ENCODE measurements at places on chromosomes 4 and X.

DNA sequence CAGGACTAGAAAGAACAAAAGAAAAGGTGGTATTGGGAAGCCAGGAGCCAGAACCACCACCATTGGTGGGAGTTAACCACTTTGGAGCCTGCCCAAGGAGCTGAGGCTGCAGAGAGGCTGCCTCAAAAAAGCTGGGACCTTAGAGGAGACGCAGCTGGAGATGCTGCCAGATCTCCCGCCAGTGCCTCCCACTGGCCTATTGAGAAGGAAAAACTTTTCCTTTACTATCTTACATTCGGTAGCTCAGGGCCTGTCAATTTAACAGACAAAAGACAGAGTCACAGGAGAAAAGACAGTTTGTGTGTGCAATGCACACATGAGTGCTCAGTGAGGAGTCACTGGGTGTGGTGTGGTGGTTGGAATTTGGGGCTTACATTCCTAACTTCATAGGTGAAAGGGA is 52.4 kb upstream of the HPSE start:
- DNase-seq, result no peak

DNA sequence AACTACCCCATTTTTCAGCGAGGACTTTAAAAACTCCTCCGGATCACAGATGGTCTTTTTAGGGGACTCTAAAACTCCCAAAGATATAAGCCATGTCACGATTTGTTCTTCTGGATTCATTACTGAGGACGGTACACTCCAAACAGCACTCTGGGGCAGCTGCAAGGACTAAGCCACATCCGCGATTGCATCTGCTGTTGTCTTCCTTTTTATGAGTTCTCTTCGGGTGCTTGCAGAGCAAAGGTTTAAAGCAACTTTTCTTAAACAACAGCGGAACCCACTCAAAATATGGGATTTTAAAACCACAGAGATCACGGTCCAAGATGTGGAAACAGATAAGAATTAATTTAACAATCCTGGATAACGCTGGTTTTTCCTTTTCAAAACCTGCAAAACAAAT is at the start of gene ARHGEF6:
ARHGEF6 (minus strand) TSS at position 170 of the 400 bp plus-strand sequence; CDS start at position 120, 50 bp downstream.
- no peak for DNase-seq

GRCh38 chrX:132017431-132018185 is 5.5 kb upstream of the STK26 start:
- DNase-seq, result no peak

DNA sequence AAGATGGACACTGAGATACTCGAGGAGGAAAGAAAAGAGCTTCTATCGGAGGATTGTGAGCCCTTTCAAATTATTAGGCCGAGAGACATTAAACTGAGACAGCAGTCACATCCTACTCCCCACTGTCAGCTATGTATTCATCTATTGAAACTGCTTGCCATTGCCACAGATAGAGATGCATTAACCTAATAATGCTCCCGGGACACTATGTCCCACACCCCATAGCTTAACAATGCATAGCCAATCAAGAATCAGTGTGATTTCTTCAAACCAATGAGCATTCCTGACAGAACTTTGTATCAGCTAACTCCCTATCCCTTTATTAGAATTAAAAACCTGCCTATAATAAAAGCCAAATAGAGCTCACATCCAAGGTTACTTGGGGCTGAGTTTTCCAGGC is 118.1 kb upstream of the NEIL3 start:
- no peak for DNase-seq

- DNase-seq, result no peak
These were observed 31.0 kb upstream of the ARAF start for GRCh38 chrX:47530049-47530448.

- no peak for DNase-seq
These were observed 23.0 kb downstream of the HTRA3 start for GRCh38 chr4:8292478-8293107.

DNA sequence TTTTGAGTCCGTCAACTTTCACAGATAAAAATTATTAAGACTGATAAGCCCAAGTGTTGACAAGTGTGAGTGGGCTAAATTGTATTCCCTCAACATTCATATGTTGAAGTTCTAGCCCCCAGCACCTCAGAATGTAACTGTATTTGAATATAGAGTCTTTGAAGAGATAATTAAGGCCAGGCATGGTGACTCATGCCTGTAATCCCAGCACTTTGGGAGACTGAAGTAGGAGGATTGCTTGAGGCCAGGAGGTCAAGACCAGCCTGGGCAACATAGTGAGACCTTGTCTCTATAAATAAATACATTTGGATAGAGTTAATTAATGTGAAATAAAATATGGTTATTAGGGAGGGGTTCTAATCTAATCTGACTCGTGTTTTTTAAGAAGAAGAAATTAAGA is 29.7 kb upstream of the SLC25A4 start:
- no peak for DNase-seq

DNA sequence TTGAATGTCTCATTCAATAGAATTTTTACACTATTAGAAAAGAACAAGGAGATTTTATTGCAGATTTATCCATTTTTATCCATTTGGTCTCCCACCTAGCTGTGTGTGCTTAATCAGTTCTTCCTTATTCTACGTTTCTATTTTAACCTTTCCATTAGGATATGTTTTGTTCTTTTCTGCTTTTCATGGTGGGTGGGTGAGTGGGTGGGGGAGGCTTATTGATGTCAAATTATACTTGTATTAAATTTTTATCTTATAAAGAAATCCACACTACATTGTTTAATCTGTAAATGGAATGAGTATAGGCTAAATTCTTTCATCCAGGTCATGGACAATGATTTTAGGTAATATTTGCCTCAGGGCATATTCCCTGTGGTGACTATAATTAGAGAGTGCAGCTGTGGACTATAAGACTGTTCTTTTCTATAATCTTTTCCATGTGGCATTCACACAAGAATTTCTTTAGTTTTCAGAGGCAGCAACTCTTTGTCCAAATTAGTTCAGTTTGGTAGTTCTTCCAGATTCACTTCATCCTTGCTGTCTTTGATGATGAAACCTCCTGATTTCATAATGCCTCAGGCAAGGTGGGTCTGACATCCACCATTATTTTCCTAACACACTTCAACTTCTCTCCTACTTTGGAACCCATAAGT is 2451.8 kb downstream of the PCDH7 start:
- no peak for DNase-seq

DNA sequence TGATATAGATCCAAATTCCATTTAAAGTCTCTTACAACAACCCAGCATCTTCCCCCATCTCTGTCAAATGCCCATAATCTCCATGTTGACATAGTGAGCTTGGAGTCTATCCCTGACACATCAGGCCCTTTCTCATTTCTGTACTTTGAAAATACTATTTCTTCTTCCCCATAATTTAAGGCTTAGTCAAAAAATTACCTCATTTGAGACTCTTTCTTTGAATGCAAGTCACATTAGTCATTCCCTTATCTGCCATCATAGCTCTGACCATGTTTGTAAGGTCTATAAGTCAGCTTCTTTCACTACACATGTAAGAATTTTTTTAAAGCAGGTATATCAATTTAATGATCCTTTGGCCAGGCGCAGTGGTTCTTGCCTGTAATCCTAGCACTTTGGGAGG is 99.9 kb downstream of the DDX60 start:
- peak; percentile 95 for DNase-seq

DNA sequence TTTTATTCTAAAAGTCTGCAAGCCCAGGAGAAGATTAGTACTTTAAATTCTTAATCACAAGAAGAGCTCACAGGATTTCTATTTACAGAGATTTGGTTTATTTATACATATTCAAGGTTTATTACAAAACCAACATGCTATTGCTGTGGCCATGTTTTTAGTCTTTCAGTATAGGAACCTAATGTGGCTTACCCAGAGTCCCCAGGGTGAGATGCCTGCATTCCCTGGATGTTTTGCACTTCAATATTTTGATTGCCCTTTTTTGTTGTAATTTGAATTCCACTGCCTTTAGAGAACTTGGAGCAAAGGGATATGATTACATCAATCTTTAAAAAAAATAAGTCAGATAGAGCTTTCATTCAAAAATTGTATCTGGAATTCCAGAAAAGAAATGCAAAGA is 146.0 kb upstream of the FRMPD4 start:
- DNase-seq, result no peak

GRCh38 chrX:53435997-53436396 is 1.8 kb upstream of the HSD17B10 start:
- DNase-seq, result peak; percentile 47

GRCh38 chr4:77493120-77493752 is 112.4 kb upstream of the CXCL13 start:
- no peak for DNase-seq

DNA sequence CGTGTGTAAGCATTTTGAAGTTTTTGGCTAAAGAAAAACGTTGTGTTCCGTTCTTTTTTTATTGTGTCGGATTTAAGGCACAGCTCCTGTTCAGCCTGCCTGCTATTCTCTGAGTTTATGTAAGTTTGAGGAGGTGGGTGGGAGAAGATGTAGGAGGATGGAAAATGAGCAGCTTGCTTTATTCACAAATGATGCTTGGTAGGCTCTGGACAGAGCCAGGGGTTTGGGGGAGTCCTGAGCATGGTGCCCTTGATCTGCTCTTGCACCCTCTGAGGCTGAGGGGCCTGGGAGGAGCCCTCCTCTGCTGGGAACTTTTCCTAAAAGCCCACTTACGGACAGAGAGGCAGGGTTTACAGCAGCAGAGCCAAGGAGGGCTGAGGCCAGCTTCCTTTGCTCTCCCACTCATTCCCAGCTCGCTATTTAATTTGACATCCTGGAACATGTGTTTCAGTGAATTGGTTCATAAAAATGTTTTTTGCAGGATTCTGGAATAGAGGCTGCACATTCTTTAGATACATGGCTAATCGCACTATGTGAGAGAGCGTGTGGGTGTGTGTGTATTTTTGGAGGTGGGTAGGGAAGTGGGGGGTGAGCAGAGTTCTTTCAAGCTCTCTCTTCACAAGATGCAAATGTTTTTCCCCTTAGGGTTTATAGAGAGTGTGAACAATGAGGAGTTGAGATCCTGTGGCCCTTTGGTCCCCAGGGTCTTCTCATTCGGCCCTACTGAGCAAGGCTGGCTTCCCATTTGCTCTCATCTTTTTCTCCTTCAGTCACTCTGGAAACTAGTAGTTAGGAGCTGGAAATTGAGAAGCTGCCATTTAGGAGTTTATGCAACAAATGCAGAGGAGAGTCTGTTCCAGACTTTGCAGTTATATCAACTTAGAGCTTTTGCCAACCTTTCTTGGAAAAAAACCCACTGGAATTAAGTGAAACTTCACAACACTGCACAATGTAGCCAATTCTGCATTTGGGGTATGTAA is 32.1 kb downstream of the TMEM131L start:
- peak; percentile 85 for DNase-seq

- no peak for DNase-seq
These were observed 130.0 kb downstream of the ZAR1 start for GRCh38 chr4:48620093-48620492.

DNA sequence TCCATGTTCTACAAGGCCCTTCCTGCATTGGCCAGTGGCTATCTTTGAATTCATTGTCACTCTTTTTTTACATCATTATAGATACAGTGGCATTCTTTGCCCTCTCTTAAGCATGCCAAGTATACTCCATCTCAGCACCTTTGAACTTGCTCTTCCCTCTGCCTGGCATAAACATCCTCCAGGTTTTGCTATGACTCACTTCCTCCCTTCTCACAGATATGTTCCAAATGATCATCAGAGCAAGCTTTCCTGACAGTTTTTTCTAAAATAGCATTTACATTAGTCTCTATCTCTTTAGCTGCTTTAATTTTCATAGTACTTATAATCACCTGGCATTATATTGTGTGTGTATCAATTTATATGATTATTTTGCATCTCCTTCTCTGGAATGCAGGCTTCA is 553.3 kb upstream of the MAGEB2 start:
- peak; percentile 64 for DNase-seq

- no peak for DNase-seq
These were observed 45.9 kb upstream of the PGM2 start for GRCh38 chr4:37780444-37781130.

DNA sequence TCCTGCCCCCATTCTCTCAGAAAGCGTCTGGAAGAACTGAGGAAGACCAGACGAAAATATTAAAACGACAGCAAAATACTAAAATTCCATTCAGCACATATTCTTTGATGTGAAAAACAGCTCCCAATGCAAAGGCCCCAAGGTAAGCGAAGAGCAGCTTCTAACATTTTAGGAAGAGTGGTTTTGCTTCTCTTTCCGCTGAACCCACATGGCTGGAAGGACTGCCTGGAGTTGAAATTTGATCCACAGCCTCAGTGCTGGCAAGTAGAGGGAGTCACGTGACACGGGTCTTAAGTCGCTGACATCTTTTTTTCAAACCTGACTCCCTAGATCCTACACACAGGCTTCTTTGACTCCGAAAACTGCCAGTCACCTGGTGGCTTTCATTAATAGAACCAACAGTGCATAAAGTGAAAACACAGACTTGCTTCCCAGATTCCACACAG is at the start of gene FAM13A:
FAM13A (minus strand) TSS at position 233 of the 446 bp plus-strand sequence; CDS start at position 12, 221 bp downstream.
- DNase-seq, result peak; percentile 98

- no peak for DNase-seq
These were observed 1.6 kb downstream of the TBC1D14 start for GRCh38 chr4:6910960-6911874.

GRCh38 chr4:125317525-125317877 is 2.7 kb downstream of the FAT4 start:
- DNase-seq, result peak; percentile 33

- DNase-seq, result no peak
These were observed 101.9 kb downstream of the SLIT2 start for GRCh38 chr4:20353646-20354045.

DNA sequence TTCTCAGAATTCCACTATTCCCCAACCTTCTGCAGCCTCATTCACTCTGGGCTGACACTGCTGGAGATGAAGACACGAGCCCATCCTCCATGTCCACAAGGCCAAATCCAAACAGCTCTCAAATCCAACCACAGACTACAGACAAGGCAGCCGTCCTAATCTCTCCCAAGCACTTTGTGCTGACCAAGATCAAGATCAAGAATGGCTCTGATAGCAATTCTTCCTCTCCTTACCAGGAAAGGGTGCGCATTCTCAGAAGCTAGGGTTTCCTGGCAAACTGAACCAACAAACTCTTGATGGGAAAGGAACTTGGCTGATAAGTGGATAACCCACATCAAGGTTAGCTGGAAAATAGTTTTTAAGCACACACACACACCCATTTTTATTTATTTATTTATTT is 26.5 kb downstream of the RELL1 start:
- no peak for DNase-seq

GRCh38 chr4:17385403-17385802 is 126.5 kb downstream of the QDPR start:
- peak; percentile 10 for DNase-seq

GRCh38 chr4:3396600-3396999 is 45.2 kb upstream of the HGFAC start:
- DNase-seq, result no peak

DNA sequence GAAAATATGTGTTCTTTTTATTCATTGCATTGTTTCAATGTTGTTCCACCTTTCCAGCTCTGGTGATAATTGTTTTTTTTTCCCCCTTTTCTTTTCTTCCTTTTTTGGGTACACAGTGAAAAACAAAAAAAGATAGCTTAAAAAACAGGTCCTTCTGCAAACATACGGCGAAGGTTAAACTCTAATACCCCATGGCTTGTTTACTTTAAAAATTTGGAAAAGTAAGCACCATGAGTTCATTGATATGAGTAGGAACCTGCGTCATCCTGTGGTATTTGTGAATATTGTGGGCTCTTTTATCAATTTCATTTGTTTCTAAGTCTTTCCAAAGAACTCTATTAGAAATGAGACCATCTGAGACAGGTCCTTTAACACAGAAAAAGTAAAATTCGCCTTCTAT is 123.5 kb downstream of the CHRNA9 start:
- no peak for DNase-seq
